ENCODE measurements at places on chromosomes 2 and 18.

DNA sequence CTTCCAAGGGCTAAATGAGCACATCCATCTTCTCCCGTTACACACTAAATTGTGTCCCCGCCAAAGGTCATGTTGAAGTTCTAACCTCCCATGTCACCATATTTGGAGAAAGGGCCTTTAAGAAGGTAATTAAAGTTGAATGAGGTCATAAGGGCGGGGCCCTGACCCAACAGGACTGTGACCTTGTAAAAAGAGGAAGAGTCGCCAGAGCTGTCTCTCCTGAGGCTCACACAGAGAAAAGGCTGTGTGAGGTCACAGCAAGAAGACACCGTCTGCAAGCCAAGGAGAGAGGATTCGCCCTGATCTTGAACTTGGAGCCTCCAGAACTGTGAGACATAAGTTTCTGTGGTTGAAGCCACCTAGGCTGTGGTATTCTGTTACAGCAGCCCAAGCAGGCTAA is 24.1 kb downstream of the TRABD2A start:
- DNase-seq: no peak

DNA sequence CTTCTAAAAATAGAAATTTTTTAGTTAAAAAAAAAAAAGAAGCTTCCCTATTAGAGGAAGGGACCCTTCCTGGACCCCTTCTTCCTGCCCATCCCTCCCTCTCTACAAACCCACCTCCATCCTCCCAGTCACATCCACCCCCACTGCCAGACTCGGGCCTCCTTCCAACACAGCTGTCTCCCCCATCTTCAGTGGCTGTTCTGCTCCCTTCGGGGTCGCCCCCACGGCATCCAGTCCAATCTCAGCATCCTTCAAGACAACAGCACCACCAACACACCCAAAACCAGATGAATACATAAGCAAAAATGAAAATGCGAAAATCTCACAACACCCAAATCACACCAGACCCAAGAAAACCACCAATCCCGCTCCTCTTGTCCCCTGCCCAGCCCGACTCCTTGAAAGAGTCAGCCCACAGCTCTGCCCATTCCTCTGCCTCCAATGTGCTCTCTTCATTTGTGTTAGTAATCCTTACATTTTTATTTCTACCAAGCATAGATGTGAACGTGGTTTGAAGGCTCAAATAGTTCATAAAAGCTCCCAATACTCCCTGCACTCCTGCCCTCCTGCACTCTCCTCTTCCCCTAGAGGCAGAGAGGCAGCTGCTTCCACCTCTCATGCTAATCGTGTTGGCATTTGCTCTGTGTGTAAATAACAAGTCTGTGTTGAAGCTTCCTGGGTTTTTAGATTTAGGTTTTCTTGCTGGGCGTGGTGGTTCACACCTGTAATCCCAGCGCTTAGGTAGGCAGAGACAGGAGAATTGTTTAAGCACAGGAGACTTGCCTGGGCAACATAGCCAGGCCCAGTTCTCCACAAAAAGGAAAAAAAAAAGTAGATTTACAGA is 37.0 kb downstream of the MAL start:
- no peak for DNase-seq

GRCh38 chr18:2982452-2983269 is 30.3 kb downstream of the LPIN2 start:
- no peak for DNase-seq

DNA sequence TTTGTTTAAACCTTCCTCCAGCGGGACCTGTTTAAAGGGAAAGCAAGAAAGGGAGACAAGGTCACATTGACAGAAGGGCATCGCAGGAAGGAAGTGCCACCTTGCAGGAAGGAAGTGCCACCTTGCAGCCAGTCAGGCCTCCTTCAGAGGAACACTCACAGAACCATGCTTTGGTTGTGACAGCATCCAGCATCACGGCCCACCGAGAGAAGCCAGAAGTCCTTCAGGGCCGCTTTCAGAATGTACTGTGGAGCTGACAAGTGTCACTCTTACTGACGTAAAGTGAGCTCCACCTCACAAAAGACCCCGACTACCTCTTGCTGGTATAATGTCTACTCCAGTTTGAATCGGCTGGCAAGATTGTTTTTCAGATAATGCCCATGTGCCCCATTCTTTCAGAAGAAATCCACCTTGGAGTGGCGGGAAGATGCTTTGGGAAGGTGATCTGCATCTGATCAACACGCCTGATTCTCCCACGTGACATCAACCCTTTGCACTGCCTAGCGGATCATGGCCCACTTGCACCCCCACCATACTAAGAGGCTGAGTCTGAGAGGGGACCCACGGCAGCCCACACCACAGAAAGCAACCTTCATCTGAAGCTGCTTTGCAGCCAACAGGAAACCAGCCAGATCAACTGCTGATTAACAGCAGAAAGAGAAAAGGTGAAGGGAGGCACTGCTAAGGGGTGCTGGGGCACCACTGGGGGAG is 99.8 kb downstream of the UXS1 start:
- DNase-seq: no peak

GRCh38 chr18:3611313-3612090 is 161.5 kb downstream of the TGIF1 start:
- no peak for DNase-seq

- no peak for DNase-seq
These were observed 109.4 kb downstream of the CERS6 start for GRCh38 chr2:168565512-168565911.

DNA sequence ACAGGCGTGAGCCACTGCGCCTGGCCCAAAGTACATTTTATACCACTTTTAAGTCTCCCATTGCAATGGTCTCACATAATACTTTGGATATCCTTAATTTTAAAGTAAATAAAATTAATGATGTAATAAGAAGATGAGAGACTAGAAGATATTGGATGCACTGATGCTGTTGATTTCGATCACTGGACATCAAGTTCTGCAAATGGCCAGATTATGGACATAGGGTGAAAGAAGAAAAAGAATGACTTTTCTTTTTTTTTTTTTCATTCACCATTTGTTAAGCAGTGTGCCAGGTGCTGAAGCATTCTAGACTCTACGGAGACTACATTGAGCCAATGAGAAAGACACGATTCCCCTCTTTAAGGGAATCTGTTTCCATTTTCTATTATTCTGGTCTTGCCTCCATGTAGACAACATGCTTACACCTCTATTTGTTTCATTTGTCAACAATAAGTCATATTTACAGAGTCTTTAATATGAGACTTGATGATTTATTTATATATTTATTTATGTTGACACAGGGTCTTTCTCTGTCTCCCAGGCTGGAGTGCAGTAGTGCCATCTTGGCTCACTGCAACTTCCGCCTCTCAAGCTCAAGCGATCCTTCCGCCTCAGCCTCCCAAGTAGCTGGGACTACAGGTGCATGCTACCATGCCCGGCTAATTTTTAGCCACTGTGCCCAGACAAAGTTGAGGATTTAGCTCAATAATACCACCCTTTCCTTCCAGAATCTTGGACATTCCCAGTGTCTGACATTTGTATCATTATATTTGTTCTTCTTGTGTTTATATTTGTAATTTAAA is 23.7 kb downstream of the FN1 start:
- no peak for DNase-seq

DNA sequence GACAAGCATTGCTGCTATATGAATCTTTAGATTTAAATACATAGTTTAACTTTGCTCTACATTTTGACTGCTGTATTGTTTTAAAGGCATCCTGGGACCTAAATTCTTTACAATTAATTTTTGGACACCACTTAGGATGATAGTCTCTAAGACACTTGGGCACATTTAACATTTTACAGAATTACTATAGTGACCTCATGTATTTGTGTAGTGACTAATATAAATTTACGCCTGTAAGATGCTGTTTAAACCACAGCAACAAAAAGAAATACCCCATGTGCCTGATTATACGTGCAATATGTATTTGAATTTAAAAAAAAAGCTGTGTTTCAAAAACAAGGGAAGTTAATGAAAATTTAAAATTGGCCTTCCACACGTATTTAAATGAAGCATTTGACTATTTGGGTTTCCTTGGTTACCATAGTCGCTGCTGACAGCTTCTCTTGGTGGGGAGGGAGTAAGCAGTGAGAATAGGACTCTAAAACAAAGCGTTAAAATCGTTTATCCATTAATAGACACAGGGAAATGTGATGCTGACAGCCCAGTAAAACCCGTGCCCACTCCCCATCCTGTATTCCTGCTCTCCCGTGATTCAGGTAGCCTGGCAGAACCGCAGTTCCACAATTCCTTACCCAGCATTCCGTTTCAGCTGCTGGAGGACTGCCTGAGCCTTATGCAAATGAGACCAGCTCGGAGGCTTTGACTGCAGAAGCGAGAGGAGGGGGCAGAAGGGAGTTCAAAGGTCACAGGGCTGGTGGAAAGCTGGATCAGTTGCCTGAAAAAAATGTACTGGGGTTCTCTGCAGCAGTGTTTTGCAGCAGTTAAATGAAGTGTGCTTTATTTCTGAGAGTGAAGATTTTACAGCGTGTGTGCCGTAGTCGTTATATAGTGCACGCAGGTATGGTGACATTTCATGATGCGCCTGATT is 104.3 kb downstream of the CSRNP3 start:
- DNase-seq: no peak

DNA sequence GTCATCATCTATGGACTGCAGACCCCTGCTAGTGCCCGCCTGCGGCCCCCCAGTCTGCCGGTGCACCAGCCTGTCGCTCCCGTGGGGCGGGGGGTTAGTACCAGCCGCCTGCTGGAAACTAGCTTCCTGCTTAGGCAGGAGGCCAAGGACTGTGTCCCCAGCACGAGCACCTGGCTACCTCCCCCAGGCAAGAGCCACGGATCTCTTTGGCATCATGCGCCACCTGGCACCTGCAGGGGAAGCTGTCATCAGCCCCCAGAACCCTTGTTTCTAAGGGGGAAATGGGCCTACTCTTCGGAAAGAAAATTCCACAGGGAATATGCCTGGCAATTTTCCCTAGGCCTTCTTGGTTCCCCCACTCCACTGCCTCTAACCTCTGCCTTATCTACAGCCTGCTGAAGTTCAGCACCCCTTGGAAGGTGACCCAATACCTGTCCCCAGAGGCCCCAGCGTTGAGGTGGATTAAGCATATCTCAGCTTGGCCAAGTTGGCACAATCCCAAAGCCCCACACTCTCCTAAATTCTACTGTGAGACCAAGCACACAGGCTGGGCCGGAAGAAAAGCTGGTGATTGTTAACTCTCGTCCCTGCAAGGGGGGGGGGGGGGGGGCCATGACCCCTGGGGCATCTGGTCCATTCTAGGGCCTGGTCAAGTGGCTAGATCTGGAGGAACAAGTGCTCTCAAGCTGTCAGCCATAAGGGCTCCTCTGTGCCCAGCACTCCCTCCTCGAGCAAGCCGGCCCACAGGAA is 62.0 kb upstream of the POMC start:
- DNase-seq: no peak

GRCh38 chr2:54768772-54769428 is 45.4 kb downstream of the EML6 start:
- no peak for DNase-seq
